SK-N-SH treated with all-trans-retinoic acid at 6 μM for 48 hours (cell line): ENCODE measurements at places on chromosomes 13 and 19.

DNA sequence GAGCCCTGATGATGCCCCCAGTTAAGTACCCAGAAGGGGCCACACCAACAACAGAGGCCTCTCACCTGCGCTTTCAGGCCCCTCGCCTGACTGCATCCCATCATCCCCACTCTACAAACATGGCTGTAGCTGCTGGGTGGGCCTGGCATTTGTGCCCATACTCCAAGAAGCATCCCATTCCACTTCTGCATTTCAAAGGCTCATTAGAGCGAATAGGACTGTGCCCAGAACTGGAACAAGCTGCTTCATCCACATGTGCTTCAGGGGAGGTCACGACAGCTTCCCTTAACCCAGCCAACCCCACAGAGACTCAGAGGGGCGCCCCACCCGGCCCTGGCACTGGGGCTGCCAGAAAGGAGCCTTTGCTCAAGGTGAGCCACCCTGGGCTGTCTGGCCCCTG, 156.9 kb downstream of the SIPA1L3 start:
- ATAC-seq: no peak

GRCh38 chr19:23771761-23772674, 13.3 kb upstream of the ZNF681 start:
- no peak for ATAC-seq

DNA sequence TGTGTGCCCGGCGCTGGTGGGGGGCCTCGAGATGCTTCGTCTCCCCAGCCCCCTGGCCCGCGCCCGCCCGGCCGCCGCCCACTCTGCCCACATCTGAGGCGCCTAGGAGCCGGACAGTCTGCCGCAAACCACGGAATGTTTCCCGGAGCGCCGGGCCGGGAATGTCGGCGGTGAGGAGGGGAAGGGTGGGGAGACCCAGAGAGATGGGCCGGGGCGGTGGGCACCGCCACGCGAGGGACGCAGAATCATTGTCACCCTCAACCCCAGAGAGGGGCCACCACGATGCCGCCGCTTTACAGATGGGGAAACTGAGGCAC, 46.1 kb upstream of the NFIC start:
- no peak; the same call in 2 of the 3 replicates for ATAC-seq

DNA sequence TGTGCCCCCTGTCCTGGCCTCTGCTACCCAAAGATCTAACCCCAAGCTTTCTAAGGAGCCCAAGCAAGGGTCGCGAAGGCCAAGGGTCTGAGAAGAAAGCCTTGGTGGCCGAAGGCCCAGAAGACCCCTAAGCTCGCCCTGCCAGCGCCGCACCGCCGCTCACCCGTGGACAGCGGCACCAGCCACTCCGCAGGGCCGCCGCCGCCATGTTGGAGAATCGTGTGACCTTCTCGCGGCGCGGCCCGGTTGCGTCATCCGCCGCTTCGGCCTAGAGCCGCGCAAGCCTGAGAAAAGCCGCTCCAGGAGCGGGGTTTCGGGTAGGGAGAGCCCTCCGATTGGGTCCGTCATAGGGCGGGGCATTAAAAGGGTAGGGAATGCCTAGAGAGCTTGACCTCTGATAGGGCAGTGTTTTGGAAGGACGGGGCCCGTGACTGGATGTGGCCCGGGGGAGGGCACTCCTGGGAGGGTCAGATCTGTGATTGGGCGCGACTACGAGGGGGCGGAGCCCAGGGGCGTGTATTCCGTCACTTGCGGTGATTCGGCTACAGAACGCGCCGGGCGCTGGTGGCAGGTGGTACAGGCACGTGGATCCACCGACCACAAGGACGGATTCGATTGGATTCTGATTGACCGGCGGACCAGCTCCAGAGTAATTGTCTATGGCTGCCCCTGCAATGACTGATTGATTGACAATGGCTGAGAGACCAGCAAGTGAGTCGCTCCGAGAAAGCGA, at the start of gene TIMM44:
Gene TIMM44, minus strand, starts transcription at position 223 of the 733 bp plus-strand sequence. Its CDS starts 15 bp downstream, at position 208.
- peak; percentile 99 for ATAC-seq

GRCh38 chr13:111282997-111283396, 37.4 kb upstream of the TEX29 start:
- ATAC-seq: no peak

- ATAC-seq: no peak
Measured at GRCh38 chr13:110664041-110664440, 41.9 kb downstream of the CARS2 start.

- ATAC-seq: peak; percentile 83
Measured at GRCh38 chr13:35720690-35721554, 244.4 kb upstream of the MAB21L1 start.

- peak; percentile 11; the same call in 2 of the 3 replicates for ATAC-seq
Measured at GRCh38 chr13:78596736-78597601, 6.4 kb downstream of the POU4F1 start.

- ATAC-seq: no peak
Measured at GRCh38 chr19:23949611-23950010, 34.9 kb downstream of the ZNF726 start.

- ATAC-seq: peak; percentile 96
Measured at GRCh38 chr13:92175330-92175729, 776.9 kb downstream of the GPC5 start.

GRCh38 chr13:91078093-91078679, 269.3 kb upstream of the MIR17HG start:
- ATAC-seq: peak; percentile 59; the same call in 1 of the 3 replicates

- peak; percentile 37 for ATAC-seq
Measured at GRCh38 chr13:49098771-49099512, 121.2 kb upstream of the MLNR start.

- ATAC-seq: no peak
Measured at GRCh38 chr13:99661791-99662190, 160.5 kb downstream of the TM9SF2 start.

DNA sequence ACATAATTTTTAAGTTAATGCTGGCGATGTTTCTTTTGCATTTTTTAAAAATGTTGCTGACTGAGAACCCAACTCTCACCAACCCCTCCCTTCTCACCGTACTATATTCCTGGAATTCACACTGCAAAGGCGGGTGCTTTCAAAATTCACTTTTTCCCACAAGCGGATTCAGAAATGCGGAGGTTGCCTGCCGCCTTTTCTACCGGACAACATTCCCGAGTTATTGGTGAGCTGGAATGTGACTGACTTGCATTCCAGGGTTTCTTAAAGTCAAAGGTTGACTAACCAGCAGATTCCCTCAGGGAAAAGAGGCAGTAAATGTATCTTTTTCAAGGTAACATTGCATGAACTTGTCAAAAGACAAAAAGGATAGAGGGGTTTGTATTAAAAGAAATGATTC, 113.3 kb downstream of the RAB20 start:
- ATAC-seq: peak; percentile 43

DNA sequence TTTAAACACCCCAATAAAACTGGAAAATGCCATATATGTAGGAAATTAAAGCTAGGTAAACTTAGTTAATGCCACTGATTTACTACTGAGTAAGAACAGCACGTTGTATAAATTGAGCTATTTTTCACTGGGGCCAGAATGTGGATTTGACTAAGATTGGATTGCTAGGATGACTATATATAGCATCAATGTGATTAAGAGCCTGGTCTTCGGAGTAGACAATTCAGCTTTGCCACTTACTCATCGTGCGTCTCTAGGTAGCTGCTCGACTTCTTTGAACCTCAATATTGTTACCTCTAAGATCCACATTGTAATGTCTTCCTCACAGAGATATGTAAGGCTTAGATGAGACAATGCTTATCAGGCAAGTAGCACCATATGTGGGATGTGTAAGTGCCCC, 462.5 kb downstream of the KLF12 start:
- no peak for ATAC-seq

DNA sequence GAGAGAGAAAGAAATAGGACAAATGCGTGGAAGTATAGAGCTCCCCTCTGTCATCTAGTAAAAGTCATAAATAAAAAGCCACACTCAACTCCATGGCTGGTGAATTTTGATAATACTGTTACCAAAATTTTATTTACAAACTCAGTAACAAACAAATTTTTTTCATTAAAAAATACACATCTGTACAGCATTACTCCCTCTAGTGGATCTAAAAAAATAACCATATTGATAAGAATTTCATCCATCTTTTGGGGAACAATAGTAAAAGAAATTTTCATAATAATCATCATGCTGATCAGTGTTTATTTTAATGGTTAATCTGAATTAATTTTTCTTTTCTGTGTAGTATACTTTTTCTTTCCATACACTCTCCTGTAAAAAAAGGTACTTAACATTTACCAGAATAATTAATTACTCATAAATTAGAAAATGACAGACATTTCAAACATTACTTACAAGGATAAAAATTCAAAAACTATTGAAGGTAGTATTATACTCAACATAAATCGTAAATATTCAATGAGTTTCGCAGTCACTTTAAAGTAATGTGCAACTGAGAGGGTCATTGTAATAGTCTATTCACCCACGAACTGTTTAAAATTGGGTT, 173.5 kb upstream of the LSM14A start:
- ATAC-seq: no peak

- peak; percentile 79 for ATAC-seq
Measured at GRCh38 chr19:16315825-16316505, 8.7 kb upstream of the KLF2 start.

- no peak for ATAC-seq
Measured at GRCh38 chr19:38310279-38310670, 5.5 kb downstream of the YIF1B start.

DNA sequence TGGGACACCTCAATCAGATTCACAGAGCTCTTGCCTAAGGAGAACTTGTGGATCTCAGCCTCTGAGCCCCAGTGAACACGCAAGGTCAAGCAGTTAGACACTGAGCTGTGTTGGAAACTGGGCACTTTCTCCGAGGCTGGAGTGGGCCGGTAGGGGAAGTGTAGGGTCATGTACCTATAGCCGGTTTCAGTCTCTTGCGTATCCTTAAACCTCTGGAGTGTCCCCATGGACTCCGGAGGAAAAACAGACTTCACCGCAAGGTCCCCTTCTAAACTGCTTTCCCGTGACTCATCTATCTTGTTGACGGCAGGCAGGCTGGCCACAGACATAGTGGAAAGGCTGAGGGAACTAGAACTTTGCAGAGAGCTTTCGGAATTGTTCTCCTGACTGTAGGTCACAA, 11.3 kb downstream of the IQCN start:
- ATAC-seq: no peak

DNA sequence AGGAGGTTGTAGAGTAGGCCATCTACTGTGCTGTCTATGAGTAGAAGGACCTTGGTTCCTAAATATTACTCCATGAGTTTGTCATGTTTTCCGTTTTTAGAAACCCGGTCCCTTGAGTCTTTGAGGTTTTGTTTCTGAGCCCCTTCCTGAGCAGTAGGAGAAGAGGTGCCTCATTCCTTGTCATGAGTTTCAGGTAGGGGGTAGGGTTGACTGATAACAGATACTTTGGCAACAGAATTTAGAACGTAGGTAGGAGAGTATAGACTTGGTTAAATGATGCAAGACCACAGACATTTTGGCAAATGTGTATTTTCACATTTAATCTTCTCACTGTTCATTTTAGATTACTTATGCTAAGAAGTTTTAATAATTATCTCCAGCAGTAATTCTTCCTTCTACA, 24.6 kb downstream of the LMO7 start:
- no peak for ATAC-seq

GRCh38 chr13:36026531-36026930, 104.7 kb downstream of the DCLK1 start:
- ATAC-seq: no peak

GRCh38 chr13:106143392-106143791, 392.1 kb downstream of the EFNB2 start:
- ATAC-seq: no peak
